Activated naive CD4-positive, alpha-beta T cell (primary cell): ENCODE measurements at places on chromosomes 2 and 18.

GRCh38 chr18:10898417-10898974, 250.9 kb downstream of the PIEZO2 start:
- no peak for DNase-seq

- no peak for DNase-seq
Observed at GRCh38 chr2:240906911-240907590, 915 bp downstream of the CROCC2 start.

DNA sequence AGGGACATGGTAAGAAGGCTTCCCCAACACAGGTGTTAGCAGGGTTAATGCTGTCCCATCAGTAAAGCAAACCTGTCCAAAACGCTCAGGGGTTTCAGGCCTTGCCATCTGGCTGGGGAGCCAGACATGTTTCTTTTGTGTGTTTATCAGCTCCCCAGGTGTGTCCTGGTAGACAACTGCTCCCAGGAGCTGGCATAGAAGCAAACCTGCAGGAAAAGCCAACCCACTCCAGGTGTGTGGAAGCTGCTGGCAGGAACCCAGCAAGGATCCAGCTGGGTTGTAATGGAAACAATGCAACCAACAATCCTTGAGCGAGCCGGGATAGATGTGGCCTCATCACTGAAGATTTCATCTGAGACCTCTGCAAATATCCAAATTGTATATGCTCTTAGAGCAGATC, 123.1 kb downstream of the RAB3GAP1 start:
- no peak for DNase-seq

DNA sequence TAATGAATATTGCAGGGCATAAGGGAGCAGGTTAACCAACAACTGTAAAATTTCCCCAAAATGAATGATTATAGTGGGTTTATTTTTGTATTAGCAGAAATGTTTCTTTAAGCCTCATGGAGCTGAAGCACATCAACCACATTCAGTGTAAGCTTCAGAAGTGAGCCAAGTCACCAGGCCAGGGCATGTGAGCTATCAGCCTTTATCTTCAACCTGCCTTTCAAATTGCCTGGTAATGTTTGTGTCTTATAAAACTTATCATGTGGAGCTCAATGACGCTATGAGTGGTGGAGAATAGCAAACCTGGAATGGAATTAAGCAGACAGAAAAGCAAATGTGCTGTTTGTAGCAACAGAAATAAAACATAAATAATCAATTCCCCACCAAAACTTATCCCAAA, 1068.4 kb downstream of the LRP1B start:
- DNase-seq = no peak
